Lower lobe of right lung (tissue), 2 donors: ENCODE measurements at places on chromosomes 3 and 15. TPM values are rescaled to one million over a fixed set of nuclear protein-coding genes. Genes with fewer than 3 reads are reported as not detected.

DNA sequence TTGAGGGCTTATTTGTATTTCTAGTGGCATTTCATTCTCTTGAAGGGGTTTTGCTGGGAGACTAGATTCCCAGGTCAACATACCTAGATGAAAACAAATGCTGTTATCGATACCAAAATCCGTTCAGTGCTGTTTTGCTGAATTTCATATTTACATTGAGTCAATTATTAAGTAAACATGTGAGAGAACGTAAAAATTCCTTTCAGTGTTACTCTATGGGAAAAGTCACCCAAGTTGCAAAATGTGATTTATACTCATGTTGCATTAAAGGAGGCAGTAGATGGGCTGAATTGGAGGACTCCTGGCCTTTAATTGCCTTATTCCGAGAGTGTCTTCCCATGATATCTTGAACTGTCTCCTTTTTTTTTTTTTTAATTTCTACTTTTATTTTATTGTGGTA is 1011.3 kb upstream of the NR2F2 start:
- no peak overlapping the region for H3K27ac ChIP-seq
- H3K4me3 ChIP-seq = no peak overlapping the region
- H3K4me1 ChIP-seq = no peaks in the 10 kb centered on the region

DNA sequence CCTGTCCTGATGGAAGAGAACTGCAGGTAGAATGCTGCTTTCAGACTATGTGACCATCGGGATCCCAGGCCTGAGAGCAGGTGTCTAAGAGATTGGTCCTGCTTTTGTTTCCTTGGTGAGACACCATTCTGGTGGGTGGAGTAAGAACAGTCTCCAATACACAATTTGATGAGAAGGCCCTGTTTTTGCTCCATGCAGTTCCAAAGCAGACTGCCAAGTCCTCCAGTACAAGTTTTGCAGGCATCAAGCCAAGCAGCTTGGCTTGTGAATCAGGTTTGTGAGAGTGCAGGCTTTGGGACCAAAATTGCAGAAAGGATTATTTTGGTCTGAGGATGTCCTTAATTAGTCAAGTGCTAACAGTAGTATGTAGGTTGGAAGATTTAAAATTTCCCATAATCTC is 381.6 kb downstream of the FOXP1 start:
- no peaks in the 10 kb centered on the region for H3K27me3 ChIP-seq
- no peak overlapping the region for H3K27ac ChIP-seq
- no peak for DNase-seq
- no peak overlapping the region for H3K4me3 ChIP-seq

DNA sequence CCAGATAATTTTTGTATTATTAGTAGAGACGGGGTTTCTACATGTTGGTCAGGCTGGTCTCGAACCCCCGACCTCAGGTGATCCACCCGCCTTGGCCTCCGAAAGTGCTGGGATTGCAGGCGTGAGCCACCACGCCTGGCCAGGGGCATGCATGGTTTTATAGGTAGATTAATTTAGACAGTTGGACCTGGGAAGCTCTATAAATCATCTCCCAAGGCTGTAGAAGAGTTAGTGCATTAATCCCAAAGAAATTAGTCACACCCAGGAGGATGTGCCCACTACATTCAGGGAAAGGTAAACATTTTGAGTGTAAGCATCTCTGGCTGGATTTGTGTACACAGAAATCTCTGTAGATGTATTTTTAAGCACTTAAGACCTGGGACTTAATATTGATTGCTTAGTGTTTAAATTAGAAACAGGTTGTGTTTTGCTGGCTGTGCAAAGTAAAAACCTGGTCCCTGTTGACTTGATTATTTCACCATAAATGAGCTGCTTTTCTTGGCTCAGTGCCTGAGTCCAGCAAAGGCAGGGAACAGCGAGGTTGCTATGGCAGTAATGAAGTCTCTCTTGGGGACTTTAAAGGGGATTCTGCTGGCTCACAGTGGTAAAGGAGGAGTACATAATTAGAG is 19.2 kb downstream of the EXOSC7 start:
- no peaks in the 10 kb centered on the region for H3K27me3 ChIP-seq
- H3K4me1 ChIP-seq = peaks cover 19% of the 10 kb centered on the region
- no peak overlapping the region for H3K4me3 ChIP-seq
- DNase-seq = no peak
- H3K36me3 ChIP-seq = peaks cover 61% of the 10 kb centered on the region

DNA sequence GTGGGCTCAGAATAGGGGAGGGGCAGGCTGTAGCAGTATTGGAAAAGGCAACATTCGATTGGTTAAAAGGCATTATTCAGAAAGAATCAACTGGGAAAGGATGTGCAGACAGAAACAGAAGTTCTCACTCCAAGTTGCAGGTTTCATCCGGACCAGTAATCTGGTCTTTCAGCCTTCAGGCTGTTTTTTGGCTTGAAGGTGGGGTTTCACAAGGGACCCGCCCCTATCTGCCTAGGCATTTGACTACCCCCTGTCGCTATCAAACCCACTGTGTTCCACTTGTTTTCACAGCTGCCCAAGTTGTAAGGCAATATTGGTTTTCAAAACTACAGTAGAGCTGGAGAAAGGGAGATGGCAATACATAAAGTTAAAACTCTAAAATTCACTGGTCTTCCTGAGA is 96.9 kb downstream of the VPS8 start:
- H3K4me1 ChIP-seq = no peaks in the 10 kb centered on the region
- no peak overlapping the region for H3K4me3 ChIP-seq
- DNase-seq = no peak
- no peaks in the 10 kb centered on the region for H3K27me3 ChIP-seq

DNA sequence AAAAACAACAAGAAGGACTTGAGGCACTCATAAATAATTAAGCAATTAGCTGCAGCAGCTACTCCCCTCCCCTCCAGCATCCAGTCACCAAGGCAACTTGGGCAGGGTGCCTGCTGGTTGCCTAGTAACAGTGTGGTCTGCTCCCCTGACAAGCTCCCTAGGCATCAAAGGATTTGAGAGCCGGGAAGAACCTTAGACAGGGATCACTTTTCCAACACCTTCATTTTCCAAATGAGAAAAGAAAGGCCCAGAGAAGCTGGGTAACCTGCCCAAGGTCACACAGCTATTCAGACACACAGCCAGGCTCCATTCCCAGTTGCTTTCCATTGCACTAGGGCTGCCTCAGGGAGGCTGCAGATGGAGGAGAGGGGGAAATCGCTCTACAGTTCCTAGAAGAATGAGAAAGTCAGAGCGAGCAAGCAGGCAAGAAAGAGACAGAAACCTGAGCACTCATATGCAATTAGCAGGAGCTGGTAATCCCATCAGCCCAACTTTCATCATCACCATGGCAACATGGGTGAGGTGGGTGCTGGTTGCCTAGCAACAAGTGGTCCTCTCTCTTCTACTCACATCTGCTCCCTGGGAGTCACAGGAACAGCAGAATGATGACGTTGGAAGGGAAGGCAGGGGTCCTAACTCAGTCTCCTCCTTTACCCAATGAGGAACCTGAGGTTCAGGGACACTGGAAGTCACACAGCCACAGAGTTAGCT is 3.6 kb upstream of the EIF4E3 start:
- no peaks in the 10 kb centered on the region for H3K36me3 ChIP-seq
- no peak for DNase-seq
- H3K4me1 ChIP-seq = peaks cover 12% of the 10 kb centered on the region
- no peak overlapping the region for H3K27ac ChIP-seq

- no peak for DNase-seq
- no peaks in the 10 kb centered on the region for H3K4me1 ChIP-seq
- H3K36me3 ChIP-seq = no peaks in the 10 kb centered on the region
- H3K27me3 ChIP-seq = no peaks in the 10 kb centered on the region
- H3K27ac ChIP-seq = no peak overlapping the region
- H3K4me3 ChIP-seq = no peak overlapping the region
Measured at GRCh38 chr3:134832585-134832984, 37.5 kb downstream of the EPHB1 start.

Gene ITIH4
- 23.7 TPM for total RNA-seq

DNA sequence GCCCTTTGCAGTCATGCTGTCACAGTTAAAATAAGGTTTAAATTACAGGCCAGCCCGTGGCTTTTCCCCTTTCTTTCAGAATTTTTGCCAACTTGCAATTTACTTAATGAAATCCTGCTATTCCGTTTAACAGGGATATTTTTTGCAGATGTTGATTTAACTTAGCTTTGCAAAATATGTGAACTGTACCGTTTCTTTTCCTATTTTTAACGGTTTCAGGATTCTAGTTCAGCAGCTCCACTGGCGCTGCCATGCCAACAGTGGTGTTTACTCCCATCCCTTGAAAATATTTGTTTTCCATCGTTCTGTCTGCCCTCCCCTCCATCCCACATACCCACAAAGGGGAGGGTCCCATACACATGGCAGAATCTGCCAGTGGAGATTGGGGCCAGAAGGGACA is 54.3 kb downstream of the SMAD6 start:
- DNase-seq = no peak
- H3K27me3 ChIP-seq = no peaks in the 10 kb centered on the region
- H3K36me3 ChIP-seq = peaks cover 5% of the 10 kb centered on the region
- no peak overlapping the region for H3K4me3 ChIP-seq
- peaks cover 94% of the 10 kb centered on the region for H3K4me1 ChIP-seq
- peak overlapping the region; percentile 36 for H3K27ac ChIP-seq
